ENCODE measurements at places on chromosomes 13 and 19.

DNA sequence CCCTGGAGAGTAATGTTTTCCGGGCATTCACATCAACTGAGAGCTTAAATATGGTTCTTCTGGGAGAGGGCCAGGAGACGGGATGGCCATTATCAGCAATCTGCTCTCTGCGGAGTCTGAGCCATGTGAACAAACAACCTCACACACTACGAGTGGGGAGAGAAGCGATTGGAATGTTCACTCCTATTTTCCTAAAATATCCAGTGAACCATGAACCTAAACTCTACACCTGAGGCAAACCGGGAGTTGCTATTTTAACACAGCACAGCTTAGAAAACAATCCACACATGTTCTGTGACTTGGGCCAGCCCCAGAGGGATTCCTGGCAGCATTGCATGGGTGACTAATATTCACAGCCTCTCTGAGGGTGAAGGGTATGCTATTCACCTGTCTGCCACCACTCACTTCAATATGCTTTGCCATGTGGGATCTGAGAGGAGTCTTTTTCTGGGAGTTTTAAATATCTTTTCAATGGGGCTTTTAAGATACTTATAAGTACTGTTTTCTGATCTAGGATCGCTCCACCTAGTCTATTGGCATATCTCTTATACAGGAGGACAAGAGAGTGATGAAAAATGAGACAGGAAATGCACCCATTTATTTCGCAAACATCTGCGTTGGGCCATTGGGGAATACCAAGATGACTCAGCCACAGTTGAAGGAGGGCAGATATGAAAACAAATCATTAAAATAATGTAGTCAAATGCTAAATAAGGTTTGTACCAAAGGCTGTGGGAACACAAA, 72.6 kb upstream of the SERP2 start:
- DNase-seq: no peak

- peak; percentile 82 for DNase-seq
These were observed at the start of gene LMTK3 for GRCh38 chr19:48511800-48512503. LMTK3 (minus strand) TSS chr19:48511835; CDS start chr19:48511576, 259 bp downstream.

- peak; percentile 37 for DNase-seq
These were observed 95.1 kb downstream of the CAB39L start for GRCh38 chr13:49348751-49349150.

DNA sequence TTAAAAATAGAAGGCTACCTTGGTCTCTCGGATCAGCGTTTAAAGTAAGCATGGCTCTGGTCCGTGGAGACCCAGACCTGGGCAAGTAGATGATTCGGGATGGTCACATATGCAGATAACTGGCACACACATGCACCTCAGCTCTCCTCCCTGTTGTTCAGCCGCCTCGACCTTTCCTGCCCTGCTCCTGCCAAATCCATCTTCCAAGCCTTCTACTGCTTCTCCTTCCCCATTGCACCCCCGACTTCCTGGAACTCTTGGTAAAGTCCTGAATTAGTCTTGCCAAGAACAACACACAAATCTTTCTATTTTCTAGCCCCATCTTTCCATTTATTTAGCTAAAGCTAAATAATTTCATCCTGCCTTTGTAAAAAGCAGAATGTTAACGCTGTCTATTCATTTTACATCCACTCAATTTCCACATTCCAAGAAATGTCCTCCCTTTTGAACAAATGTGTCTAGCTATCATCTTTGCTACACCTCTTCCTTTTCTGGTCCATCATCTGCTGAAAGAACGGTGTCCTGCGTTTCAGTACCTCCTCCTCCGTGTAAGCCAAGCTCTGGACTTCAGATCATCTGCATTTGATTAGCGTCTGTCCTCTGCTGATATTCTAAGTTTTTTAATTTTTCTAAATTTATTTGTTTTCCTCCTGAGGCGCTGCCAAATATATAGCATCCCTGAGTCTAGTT, 92.5 kb downstream of the ZIC5 start:
- no peak for DNase-seq

DNA sequence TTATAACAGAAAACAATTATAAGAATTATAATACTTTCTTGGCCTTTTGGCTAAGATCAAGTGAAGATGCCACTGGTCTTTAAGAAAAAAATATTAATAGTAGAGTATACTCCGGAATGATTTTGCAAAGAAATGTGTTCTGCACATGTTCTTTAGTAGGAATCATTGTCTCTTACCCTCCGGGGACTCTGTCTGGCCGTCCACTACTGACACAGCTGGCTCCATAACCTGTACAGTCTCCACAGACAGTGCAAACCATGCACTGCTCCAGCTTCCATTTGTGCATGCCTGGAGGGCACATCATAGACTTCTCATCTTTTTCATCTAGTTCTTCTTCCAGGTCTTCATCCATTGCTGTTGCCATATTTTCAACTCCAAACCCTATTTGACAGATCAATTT, 75.9 kb downstream of the MYCBP2 start:
- no peak for DNase-seq

DNA sequence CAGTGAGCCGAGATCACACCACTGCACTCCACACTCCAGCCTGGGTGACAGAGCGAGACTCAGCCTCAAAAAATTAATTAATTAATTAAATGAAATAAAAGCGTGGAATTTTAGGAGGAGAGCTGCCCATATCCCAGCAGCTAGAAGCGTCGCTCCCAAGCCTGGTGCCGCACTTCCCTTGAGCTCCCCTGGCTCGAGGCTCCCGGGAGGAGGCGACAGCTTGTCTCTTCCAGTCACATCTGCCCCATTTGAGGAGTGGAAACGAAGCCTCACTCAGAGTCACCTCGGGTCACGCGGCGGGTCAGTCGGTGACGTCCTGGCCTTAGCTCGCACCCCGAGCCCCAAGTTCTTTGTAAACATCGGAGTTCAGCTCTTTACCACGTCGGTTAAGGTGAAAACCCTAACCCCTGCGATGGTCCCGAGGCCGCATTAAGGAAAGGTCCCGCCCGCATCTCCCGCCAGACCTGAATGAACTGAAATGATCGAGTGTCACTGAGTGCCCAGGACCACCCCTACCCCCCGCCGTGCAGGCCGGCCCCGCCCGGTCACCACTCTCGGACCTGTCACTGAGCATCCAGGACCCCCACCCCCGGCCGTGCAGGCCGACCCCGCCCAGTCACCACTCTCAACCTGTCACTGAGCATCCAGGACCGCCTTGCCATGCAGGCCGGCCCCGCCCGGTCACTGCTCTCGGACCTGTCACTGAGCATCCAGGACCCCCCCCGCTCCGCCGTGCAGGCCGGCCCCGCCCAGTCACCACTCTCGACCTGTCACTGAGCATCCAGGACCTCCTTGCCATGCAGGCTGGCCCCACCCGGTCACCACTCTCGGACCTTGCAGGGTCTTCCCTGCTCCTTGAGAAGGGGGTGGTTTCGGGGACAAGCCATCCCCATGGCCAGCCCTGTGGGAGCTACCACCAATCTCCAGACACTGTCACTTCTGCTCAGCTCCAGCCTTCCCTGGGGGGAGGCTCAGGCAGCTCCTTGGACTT, 176.9 kb downstream of the KDM4B start:
- no peak for DNase-seq

DNA sequence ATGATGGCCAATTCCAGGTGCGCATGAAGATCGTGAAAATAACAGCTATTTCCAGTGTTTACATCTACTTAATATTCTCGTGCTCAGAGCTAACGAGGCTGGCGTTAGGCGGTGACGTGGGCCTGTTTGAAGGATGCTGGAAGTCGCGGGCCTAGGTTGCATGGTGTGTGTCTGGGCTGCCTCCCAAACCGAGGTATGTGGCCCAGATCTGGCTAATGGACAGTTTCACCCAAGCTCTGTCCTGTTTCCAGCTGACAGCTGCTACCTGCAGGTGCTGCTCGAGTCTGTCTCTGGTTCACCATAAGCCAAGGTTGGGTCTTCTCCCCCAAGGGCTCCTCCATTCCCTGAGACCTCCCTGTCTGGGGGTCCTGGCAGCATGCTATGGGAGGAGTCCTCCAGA, 40.5 kb upstream of the KCTD15 start:
- DNase-seq: no peak

DNA sequence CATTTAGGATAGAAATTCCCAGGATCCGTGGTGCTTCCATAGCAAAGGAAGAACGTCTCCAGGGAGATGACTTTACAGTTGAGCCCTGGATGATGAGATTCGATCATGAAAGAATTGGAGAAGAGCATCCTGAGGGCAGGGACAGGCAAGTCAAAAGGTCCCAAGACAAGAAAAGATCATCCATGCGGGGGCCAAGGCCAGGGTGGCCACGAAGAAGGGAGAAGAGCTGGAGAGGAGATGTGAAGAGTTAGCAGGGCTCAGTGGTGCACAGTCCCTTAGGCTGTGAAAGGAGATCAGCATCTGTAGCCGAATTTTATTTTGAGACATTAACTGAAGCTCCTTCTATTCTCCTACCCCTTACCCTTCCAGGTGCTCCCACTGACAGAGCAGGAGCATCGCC, 28.9 kb downstream of the OR10H4 start:
- DNase-seq: no peak

DNA sequence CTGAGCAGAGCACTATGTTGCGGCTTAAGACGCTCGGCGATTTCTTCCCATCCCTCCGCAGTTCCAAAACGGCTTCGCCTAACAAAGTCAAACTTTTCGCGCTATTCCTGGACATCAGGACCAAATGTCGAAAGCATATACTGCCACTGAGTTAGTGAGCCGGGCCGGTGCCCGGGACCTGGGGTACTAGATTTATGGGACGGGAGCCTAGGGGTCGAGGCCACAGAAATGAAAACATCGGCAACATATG, 699 bp downstream of the RCBTB2 start:
- no peak for DNase-seq

GRCh38 chr19:32178956-32179355, 166.5 kb upstream of the ZNF507 start:
- no peak for DNase-seq

GRCh38 chr13:42876887-42877545, 95.6 kb downstream of the FAM216B start:
- peak; percentile 19 for DNase-seq

GRCh38 chr19:47024502-47024901, 4.9 kb downstream of the NPAS1 start:
- DNase-seq: no peak

DNA sequence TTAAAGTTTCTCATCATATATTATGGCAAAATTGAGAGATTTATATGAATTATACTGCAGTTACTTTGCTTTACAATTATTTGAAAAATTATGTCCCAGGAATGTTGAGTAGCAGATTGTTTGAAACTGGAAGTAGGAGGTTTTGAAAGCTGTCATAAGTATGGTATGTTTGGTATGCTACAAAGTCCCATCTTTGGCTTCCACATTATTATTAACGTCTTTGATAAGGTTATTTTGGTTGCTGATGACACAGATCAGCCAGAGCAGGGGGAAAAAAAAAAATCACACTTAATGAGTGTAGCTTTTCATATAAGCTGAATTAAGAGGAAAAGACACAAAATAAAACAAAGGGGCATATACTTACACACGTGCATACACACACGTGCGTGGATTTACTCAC, 130.1 kb downstream of the SLITRK1 start:
- no peak for DNase-seq

GRCh38 chr19:2320049-2320448, 8.3 kb downstream of the LSM7 start:
- DNase-seq: no peak

- no peak for DNase-seq
These were observed 420.8 kb upstream of the GPC6 start for GRCh38 chr13:92805766-92806165.

GRCh38 chr13:23518231-23518630, 52.0 kb upstream of the TNFRSF19 start:
- no peak for DNase-seq
